ENCODE measurements at places on chromosomes 11 and 22. TPM values are rescaled to one million over a fixed set of nuclear protein-coding genes. Genes with fewer than 3 reads are reported as not detected.

DNA sequence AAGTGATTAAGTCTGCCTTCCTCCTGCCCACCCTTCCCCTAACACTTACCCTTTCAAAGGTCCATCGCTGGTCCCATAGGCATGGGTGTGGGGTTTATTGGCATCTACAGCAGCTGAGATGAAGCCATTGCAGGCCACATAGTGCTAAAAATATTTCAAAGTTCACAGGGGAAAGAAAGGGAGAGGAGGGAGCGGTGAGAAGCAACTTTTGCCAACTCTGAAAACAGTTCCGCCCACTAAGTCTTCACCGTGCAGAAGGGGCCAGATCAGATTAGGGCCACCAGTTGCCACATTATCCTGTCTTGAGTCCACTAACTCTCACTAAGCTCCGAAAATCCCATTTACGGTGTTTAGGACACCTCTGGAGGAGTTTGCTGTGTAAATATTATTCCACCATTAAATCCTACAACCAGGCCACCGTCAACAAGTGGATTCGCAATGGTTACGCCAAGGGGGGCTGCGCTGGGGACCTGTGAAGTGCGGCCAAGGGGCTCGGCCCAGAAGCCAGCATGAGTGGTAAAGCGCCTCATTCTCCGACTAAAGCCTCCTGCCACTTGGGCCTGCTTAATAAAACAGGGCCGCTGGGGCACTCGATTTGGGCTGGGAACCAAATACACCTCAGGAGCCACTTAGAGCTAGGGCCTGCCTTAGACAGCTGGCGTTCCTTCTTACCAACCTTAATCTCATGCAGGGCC, 534.9 kb downstream of the MIAT start:
- DNase-seq: no peak

DNA sequence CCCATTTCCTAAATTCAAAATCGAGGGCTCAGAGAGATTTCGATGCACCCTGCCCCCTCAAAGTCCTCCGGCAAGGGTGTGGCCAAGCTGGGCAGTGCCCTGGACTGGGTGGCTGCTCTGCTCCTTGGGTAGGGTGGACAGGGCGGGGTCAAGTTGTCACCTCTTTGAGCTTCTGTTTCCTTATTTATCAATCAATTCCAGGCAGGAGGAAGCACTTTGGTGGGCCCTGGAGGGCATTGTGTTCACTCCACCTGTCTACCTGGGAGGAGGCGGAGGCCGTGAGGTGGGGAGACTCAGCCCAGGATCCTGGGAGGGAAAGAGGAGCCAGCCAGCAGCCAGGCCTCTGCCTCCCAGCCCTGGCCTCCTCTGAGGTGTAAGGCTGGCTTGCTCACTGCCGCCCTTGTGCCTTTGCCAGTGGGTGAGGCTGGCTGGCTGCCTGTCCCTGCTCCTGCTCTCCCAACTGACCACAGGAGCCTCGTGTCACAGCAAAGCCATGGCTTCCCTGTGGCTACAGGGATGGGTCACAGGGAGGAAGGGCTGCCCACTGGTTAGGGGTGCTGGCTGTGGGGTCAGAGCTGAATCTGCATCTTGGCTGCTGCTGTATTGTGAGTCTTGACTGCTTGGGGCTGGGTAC, 25.5 kb upstream of the SHISAL1 start:
- no peak for DNase-seq

DNA sequence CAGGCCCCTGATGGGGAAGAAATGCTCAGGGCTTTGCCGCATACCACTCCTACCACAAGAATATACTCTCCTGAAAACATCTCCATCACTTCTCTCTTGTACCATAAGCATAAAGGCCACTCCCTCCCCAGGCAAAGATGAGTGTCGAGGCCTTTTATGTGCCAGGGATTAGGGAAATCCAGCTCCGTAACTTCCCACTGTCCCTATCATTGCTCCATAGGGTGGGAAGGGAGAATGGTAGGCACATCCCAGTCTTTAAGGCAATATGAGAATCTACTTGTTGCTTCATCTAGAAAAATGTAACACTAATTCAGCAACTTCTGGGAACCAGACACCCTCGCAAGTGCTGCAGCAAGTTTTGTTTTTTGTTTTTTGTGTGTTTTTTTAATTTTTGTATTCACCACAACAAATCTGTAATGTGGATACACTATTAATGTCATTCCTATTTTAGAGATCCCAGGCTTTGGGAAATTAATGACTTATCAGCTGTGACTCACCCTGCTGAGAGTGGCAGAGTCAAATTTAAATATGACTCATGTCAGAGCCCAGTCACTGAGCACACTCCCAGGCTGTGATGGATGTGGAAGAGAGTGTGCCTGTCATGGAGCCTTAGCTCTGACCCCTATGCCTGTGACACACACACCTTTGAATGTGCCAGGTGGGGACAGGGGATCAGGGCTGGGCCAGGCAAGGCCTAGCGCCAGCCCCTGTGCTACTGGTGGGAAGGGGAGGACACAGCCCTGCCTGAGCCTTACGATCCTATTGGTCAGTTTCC, 23.4 kb downstream of the PANX1 start:
- no peak for DNase-seq

- DNase-seq: no peak
Observed at GRCh38 chr22:29994027-29994715, 86.1 kb upstream of the HORMAD2 start.

DNA sequence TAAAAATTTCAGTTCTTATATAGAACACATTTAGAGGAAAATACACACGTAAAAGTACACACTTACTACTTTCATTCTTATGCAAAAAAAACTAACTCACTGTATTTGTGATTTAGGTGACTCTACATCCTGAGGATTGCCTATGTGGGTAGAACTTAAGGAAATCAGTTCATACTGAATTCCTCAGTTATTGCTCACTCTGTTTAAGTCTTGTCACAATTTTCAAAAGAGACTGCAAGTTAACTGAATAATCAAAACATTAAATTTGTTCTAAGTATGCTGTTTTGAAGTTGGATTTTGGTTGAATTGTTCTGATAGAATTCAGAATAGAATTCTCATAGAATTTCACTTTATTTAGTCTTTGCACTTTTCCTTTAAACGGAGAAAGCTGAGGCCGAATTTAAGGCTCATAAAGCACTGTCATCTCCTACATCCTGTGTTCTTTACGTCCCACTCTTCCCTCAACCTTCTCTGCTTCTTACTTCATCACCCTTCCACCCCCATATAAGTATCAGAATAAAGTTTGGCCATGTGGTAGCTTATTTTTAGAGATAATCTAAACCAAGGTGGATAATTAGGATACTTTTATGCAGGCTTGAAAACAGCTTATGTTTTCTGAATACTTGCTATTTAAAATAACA, 59.8 kb downstream of the APOL5 start:
- no peak for DNase-seq

DNA sequence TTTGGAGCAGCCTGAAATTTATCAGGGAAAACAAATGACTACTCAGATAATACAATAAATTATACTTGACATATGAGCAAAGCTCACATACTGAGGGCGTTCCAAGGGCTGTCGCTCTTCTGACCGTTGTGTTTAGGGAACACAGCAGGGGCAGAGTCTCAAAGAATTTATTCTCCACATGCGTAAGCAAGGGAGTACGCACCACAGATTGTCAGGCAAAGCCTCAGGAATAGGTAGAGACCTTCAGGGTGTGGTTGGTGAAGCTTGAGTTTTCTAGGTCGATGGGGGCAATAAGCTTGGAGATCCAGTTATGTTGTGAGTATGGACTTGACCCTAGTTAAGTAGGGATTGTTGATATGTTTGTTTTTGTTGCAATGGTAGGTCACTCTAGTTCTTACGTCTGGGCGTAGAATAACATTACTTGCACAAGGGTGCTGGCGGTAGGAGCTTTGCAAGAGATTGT, 830 bp downstream of the ACAT1 start:
- no peak for DNase-seq

GRCh38 chr22:41914611-41915034, 251 bp downstream of the SHISA8 start:
- DNase-seq: no peak

DNA sequence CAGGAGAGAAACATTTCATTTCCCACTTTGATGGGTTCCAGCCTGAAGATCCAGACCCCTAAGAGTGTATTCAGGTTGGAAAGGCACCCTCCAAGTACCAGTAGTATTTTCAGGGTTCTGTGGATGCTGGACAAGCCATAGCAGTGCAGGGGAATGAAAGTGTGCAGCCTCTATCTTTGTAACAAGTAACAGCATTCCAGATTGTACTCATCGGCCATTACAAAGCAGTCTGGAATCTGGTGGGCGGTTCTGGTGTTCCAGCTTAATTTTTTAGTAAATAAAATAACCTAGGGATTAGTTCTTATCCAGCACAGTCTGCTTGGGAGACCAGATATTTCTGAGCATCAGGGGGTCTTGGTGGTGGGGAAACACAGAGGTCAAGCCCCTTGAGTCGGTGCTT, 22.6 kb downstream of the APLNR start:
- no peak for DNase-seq

DNA sequence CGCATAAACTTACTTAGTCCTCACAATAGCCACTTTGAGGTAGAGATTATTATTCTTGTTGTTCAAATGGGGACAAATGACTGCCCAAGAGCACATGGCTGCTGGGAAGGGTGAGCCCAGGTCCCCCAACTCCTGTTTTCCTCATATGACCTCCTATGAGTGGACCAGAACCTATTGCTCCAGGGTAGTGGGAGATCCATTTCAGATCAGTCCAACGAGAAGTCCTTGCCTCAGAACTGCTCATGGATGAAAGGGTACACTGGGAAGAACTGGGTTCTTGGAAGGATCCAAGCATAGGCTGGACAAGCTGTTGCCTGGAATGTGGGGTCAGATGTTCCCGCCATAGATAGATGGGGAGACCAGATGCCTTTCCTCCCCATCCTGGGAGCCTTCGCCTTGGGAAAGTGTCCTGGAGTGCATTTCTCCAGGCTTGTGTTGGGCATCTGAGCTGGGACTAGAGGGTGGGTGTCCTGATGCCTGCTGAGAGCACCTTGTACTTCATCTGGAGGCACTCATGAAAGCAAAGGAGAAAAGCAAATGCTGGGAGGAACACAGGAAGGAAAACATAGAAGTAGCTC, 146.3 kb upstream of the B3GAT1 start:
- DNase-seq: no peak

- no peak for DNase-seq
Observed at GRCh38 chr11:64004590-64004984, 18.3 kb downstream of the OTUB1 start.

- DNase-seq: no peak
Observed at GRCh38 chr22:47259990-47260389, 497.5 kb downstream of the TBC1D22A start.

DNA sequence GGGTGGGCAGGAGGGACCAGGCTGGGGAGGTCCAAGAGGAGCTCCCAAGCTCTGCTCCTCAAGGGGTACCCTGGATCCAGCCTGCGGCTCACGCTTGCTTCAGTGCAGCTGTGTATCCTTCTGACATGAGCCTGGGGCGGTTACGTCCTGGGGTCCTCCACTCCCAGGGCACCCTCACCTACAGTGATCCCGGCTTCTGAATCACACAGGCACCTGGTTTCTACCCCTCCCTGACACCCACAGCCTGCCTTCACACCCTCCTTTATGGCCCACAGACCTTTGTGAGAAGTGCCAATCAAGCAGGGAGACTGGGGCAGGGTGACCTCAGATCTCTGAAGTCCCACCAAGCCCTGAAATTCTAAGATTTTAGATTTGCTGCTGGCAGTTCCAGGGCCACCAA, 1.5 kb downstream of the MPST start:
- no peak for DNase-seq

GRCh38 chr11:44690651-44691050, 36.1 kb upstream of the TSPAN18 start:
- DNase-seq: no peak

DNA sequence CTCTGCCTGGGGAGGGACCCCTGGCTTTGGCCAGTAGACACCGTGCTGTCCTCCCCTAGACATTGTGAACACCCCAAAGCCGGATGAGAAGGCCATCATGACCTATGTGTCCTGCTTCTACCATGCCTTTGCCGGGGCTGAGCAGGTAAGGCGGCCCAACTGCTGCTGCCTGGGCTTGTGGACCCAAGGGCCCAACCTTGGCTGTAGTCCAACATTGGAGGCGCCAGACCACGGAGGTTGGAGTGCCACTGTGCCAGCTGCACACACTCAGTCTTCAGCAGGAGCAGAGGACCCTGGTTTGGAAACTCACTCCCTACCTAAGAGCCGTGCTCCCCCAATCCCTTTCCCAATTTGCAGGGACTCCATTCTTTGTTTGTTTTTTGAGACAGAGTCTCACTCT, 9.4 kb downstream of the ACTN3 start:
- no peak for DNase-seq

GRCh38 chr11:43508511-43508918, 149.8 kb downstream of the TTC17 start:
- DNase-seq: no peak

- no peak for DNase-seq
Observed at GRCh38 chr11:19675397-19675796, 37.2 kb upstream of the NAV2 start.

DNA sequence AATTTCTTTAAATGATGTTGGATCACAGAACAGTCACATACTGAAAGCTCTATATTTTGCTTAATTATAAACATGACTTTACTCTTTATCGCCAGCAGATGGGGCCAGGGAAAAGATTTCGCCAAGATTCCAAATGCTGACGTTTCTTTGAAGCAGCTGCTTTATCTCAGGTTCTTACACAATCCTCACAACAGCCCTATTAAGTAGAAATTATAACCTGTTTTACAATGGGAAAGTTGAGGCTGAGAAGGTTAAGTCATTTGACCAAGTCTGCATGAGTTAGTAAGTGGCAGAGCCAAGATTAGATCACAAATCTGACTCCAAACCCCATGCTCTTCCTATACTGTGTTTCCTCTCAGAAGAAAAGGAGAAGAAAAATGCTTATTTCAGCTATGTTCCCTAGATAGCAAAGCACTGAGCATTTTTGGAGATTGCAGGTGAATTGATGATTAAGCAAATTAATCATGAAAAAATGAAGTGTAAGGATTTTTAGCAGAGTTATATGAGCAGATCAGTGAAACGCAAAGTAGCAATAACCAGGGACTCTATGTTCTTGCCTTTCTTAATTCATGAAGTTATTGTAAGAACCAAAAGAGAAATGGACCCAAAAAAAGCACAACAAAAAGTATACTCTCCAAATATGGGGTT, 79.0 kb downstream of the AASDHPPT start:
- no peak for DNase-seq

DNA sequence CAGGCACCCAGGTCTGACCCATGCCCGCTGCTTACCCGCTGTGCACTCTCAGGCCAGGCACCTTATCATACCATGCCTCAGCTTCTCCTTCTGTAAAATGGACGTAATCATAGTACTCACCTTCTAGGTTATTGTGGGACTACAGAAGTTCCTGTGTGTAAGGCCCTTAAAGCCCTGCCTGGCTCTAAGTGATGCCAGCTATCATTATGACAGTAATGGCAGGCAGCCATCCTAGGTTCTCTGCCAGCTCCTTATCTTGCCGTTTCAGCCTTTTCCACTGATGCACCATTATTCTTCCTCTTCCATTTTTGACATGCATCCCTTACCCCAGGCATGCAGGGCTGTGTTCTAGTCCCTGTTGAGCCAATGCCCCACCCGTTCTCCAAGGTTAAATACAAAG, 57.9 kb downstream of the DBX1 start:
- DNase-seq: no peak

The PRG3 gene
- not detected for total RNA-seq

The WNT7B gene
- not detected for total RNA-seq

The OR2AG1 gene
- not detected for total RNA-seq

The PRR33 gene
- total RNA-seq: not detected

The SUSD2 gene
- 0.94 TPM for total RNA-seq

Data from activated naive CD8-positive, alpha-beta T cell treated with anti-CD3 and anti-CD28 coated beads, Interleukin-2, amount 10 ng/mL, durations not matched to agents 7 days and 5 days (primary cell).